Activated T-helper 17 cell treated with anti-CD3 and anti-CD28 coated beads, Interleukin-2, amount 50 U/mL, for 72 hours (primary cell): ENCODE measurements at places on chromosomes 5 and 9. TPM values are rescaled to one million over a fixed set of nuclear protein-coding genes. Genes with fewer than 3 reads are reported as not detected.

DNA sequence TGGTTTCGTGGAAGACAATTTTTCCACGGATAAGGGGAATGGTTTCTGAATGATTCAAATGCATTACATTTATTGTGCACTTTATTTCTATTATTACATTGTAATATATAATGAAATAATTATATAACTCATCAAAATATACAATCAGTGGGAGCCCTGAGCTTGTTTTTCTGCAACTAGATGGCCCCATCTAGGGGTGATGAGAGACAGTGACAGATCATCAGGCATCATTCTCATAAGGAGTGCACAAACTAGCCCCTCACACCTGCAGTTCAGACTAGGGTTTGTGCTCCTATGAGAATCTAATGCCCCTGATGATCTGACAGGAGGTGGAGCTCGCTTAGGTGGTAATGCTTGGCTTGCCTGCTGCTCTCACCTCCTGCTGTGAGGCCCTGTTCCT, 6.4 kb downstream of the ISCA1 start:
- no peak for ATAC-seq

- ATAC-seq: no peak
Observed at GRCh38 chr9:107546859-107547258, 57.3 kb upstream of the KLF4 start.

DNA sequence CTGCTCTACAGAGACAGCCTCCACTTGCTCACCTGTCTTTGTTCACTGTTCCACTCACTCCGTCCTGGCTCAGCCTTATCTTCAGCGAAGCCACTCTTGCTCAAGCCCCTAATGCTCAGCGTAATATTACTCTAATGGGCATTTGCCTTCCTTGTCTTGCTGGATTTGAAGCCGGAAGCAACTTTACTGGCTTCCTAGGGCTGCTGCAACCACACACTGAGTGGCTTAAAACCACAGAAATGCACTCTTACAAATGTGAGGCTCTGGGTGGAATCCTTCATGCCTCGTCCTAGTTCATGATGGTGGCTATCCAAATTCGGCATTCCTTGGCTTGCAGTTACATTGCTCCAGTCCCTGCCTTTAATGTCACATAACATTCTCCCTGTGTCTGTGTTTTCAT, 85.5 kb upstream of the MARCHF11 start:
- no peak for ATAC-seq

GRCh38 chr9:38418366-38418765, 5.9 kb downstream of the IGFBPL1 start:
- ATAC-seq: no peak

GRCh38 chr5:139358064-139358463, 16.4 kb downstream of the PAIP2 start:
- ATAC-seq: no peak

The AIF1L gene
- 1.5 TPM for total RNA-seq

The PCDHB12 gene
- not detected for total RNA-seq
